ENCODE measurements at places on chromosomes 7 and 10.
A peak's percentile ranks its signal among the peaks of the same experiment; 100 is the strongest.

DNA sequence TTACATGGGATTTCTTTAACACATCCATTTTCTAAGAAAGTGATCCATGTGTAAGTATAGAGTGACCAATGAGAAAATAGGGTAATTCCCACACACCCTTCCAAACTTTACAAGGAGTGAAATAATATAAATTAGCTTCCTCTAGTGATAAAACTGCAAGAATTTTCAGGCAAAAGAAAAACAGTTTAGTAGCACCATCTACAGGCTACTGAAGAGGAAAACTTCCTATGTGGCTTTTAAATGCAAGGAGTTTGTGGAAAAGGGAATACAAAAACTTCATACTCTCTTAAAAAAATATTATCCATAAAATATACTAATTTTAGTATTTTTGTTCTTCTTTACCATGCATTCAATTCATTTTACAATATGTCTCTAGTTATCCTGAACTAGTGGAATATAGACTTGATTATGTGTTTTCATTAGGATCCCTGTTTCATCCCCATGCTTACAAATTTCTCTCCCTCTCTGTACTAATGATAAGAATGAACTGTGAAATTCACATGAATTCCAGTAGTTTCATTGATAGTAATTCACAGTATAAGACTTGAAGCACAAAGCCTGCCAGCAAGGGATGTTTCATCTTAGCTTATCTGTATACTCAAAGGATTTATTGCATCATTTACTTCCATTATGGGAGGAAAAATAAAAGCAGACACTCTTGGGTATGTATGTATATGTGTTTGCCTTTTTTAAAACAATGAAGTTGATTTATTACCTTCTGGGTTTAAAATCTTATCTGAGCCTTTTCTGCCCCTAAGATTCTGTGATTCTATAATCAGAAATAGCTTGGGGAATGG is 442.9 kb downstream of the AUTS2 start:
- DNase-seq, result peak; percentile 29

DNA sequence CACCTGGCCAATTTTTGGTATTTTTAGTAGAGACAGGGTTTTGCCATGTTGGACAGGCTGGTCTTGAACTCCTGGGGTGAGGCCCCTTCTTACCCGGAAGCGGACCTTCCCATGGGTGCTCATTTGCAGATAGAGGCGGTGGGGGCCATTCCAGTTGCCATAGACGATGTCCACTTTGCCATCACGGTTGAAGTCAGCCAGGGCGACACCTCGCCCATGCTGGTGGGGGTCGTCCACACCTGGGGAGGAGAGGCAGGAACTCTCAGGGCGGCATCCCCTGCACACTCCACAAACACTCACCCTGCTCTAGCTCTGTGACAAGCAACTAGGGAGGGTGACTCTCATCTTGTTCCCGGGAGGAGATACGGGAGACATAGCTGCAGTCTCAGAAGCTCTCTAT is 54.9 kb downstream of the GOLGA7B start:
- no peak for DNase-seq

DNA sequence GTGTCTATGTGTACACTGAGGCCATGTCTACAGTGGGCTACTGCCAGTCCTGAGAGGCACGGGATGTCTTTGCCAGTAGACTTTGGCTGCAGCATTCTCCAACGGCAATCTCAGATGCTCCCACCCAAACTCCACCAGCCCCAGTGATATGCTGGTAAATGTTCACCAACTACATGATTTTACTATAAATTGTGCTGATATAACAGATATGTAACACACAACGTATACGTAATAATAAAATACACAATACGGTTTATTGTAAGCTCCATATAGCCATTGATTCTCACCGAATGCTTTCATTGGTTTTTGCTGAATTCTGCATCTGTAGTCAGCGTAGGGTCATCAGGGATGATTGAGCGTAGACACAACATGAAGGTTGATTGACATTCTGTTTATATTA is 47.3 kb upstream of the C7orf33 start:
- no peak for DNase-seq

DNA sequence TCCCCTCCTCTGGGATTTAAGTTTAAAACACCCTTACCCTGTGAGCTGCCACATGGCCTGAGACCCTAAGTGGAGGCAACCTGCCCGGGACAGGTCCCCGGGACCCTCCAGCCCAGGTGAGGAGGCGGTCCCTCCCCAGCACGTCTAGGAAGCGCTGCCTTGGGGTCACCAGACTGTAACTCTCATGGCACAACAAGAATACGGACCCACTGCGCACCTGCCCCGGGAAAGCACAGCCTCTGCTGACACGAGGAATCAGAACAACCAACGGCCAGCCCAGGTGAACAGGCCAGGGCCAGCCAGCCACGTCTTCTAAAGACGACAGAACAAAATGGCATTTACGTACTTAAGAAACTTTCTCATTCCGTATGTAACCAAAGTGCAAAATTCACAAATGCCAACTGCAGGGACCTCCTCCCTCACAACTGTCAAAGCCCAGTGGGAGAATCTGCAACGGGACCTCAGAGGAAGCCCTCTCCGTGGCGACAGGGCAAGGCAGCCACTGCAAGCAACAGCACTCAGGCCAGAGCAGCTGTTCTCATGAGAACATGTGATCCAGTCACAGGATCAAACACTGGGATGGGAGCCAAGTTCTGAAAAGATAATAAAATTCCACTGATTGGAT is 208.4 kb downstream of the DIP2C start:
- DNase-seq, result no peak

GRCh38 chr10:9294132-9294663 is 1239.7 kb downstream of the GATA3 start:
- no peak for DNase-seq

GRCh38 chr10:108388706-108389105 is 1224.2 kb upstream of the SORCS1 start:
- DNase-seq, result no peak

- DNase-seq, result no peak
Observed at GRCh38 chr10:133557381-133557780, 8.0 kb downstream of the SYCE1 start.

GRCh38 chr7:108459922-108460551 is 3.8 kb upstream of the NRCAM start:
- DNase-seq, result peak; percentile 62

GRCh38 chr10:28378986-28379585 is 76.2 kb upstream of the MPP7 start:
- DNase-seq, result no peak
